ENCODE measurements at places on chromosomes 2 and 18.
A peak's percentile ranks its signal among the peaks of the same experiment; 100 is the strongest.

GRCh38 chr2:68429311-68429826, 37.7 kb downstream of the FBXO48 start:
- no peak for DNase-seq

GRCh38 chr18:9734189-9734588, 26.1 kb downstream of the RAB31 start:
- DNase-seq: no peak

- DNase-seq: no peak
Observed at GRCh38 chr2:34316788-34317187, 717.7 kb upstream of the FAM98A start.

DNA sequence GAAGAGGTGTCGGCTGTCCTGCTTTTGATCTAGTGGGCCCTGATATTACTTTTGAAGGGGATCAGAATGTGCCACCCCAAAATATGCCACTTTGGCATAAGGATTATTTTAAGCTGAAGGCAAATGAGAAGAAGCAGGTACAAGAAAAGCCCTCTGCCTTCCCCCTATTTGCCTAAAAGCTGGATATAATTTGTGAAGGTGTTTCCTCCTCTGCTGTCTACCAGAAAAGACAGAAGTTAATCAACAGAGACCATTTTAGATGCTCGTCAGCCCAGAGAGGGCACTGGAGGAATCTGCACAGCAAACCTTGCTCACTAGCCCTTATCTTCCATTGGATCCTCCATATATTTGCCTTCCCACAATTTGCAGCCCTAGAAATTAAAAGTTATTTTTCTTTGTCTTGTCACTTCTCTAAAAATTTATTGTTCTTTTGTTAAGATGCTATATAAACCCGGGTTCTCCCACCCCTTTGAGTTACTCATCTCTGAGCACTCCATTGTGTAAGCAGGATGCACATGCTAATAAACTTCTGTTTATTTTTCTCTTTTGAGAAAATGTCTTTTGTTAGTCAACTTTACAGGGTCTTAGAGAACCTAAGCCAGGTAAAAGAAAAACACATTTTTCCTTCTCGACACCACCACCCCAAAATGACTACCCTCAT, 163.2 kb upstream of the SLC1A4 start:
- no peak for DNase-seq

- no peak for DNase-seq
Observed at GRCh38 chr18:75554176-75554575, 126.7 kb upstream of the SMIM21 start.

- DNase-seq: no peak
Observed at GRCh38 chr2:217837530-217837929, 165.3 kb downstream of the TNS1 start.

DNA sequence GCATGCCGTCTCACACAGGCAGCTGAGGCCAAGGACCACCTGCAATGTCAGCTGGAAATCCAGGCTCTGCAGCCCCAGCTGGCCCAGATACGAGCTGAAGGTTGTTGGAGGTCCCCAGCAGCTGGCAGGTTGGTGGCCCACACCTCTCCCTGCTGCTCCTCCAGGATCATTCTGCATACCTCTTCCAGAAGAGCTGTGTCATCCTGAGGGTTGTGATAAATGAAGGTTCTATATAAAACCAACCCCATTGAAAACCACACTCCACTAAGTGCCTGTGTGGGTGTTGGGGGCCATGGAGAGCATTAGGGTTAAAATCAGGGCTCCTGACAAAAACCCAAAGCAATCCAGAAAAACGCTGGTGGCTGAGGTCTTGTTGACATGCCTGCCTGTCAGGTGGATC, 50.4 kb downstream of the C1QL2 start:
- DNase-seq: no peak

DNA sequence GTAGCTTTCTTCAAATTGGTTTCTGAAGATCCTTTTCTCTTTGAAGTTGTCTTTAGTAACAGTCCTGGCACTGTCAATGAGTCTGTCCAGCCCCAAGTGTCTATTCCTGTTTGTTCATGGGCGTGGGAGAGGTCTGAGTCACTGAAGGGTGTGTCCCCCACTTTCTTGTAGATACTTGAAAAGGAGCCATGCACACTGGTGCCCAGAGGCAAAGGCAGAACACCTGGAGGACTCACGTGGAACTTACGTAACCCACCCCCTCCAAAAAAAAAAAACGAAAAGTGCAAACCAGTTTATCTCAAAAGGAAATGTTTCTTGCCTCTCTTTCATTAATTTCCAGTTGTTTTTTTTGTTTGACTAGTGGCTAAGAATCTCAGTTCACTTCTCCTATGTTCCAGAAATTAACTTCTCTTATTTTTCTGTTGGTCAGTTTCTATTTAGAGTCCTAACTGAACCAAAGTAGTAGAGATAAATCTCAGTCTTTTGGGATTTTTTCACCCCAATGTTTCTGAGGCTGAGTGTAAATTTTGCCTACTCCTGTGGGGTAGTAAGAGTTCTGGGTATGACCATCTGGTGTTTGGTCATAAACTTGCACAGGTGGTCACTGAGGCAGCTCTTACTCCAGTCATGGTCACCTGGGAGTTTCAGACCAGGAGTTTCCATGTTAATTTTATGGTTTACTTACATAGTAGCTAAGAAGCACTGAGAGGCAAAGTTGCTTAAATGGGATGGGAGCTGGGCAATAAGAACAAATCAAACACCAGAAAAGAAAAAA, 54.9 kb downstream of the DSC3 start:
- peak; percentile 10 for DNase-seq
